ENCODE measurements at places on chromosomes 2 and 18. TPM values are rescaled to one million over a fixed set of nuclear protein-coding genes. Genes with fewer than 3 reads are reported as not detected.
A peak's percentile ranks its signal among the peaks of the same experiment; 100 is the strongest.

DNA sequence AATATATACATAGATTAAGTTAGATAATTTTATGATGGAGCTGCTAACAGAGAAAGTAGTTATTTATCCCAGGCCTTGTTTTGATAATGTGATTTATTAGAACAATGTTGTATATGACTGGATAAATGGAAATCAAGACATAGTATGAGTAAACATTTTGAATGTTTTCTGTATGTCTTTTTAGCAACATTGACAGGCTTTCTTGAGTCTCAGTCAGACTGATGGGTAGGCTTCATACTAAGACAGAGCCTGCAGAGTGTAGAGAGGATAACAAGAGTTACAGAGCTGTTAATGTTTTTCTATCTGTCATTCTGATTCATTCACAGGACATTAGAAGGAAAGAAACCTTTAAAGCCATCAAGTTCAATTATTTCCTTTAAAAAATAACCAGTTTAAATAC is 478.5 kb downstream of the LRP1B start:
- DNase-seq = no peak
- H3K27ac ChIP-seq = no peak overlapping the region
- no peaks in the 10 kb centered on the region for H3K36me3 ChIP-seq
- no peaks in the 10 kb centered on the region for H3K27me3 ChIP-seq
- H3K4me3 ChIP-seq = no peak overlapping the region

Gene CCDC102B
- 7.7 TPM for total RNA-seq

DNA sequence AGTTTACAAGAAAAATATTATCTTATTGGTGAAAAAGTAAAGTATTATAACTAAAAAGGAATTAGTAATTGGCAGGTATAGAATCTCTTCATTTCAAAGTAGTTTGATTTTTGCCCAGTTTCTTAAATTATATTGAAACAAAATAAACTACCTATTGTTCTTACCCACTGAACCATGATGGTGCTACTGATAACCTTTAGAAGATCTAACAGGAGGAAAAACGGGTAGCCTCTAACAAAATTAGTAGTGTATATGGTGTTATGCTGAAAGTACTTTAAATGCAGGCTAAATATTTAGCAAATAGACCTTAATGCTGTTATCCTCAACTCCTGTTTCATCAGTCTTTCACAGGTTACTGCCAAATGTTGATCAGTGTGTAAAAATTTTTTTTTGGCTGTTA is 19.1 kb downstream of the MRPS9 start:
- DNase-seq = no peak
- H3K27ac ChIP-seq = no peak overlapping the region
- peaks cover 25% of the 10 kb centered on the region for H3K4me1 ChIP-seq
- H3K36me3 ChIP-seq = peaks cover 42% of the 10 kb centered on the region

Gene C2orf78
- not detected for total RNA-seq

GRCh38 chr2:119429225-119429981 is 2.3 kb upstream of the TMEM37 start:
- H3K4me1 ChIP-seq = peaks cover 14% of the 10 kb centered on the region
- no peak overlapping the region for H3K27ac ChIP-seq
- no peak overlapping the region for H3K4me3 ChIP-seq
- H3K27me3 ChIP-seq = peaks cover 74% of the 10 kb centered on the region
- no peak for DNase-seq
- H3K36me3 ChIP-seq = no peaks in the 10 kb centered on the region

Gene UGT1A3
- total RNA-seq = not detected

- no peak overlapping the region for H3K27ac ChIP-seq
- no peaks in the 10 kb centered on the region for H3K27me3 ChIP-seq
- DNase-seq = no peak
- H3K4me1 ChIP-seq = no peaks in the 10 kb centered on the region
Measured at GRCh38 chr2:202436626-202437025, 60.5 kb downstream of the BMPR2 start.

- no peak overlapping the region for H3K4me3 ChIP-seq
- no peak for DNase-seq
- H3K27me3 ChIP-seq = no peaks in the 10 kb centered on the region
- no peaks in the 10 kb centered on the region for H3K36me3 ChIP-seq
Measured at GRCh38 chr2:154758871-154759270, 60.4 kb downstream of the KCNJ3 start.

Gene TMEM87B
- 23.3 TPM for total RNA-seq

Gene HSBP1L1
- total RNA-seq = 51.0 TPM

DNA sequence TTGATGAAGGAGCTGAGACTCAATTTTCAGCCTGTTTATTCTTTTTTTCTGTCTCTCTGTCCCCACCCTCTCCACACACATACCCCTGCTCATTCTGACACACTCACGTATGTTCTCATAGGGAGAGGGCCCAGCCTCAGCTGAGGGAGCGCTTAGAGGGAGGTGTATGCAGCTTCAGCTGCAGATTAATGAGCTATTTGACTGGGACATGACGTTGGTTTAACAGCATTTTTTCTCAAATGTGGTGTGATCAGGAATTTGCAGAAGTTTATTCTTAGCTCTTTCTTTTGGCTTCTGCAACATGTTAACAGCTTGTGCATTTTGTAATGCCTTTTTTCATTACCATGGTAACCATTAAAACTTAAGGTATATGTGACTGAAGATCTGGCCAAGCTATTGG is 1547.1 kb upstream of the PIK3C3 start:
- no peaks in the 10 kb centered on the region for H3K27me3 ChIP-seq
- DNase-seq = no peak

DNA sequence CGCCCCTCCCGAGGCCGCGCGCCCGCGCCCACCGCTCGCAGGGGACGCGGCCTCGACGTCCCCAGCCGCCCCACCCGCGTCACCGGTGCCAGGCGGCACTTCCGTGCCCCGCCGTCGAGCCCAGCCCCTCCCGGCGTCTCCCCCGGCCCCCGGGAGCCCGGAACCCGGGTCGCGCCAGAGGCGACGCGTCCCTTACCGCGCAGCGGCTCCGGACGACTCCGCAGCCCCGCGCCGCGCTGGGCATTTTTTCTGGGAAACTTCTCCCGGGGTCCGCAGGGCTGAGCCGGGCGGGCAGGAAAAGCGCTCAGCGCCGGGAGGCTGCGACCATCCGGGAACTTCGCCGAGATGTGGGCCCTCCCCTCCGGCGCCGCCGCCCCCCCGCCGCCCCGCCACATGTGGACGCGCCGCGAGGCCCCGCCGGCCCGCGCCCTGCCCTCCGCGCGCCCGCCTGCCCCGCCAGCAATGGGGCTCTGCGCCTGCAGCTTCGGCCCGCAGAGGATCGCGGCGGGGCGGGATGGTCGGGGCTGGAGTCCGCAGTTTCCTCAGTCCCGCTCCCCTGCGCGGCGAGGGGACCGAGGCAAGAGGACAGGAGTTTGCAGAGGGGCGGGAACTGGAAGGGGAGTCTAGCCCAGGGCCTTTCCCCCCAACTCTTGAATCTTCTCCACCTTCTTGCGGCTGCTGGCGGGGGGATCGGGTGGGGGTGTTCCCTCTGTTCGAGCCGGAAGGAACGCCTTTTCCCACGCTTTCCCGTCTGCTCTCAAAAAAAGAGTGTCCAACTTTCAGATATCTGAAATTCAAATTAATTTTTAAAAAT is 81.5 kb downstream of the CHRNA1 start:
- H3K4me3 ChIP-seq = peak overlapping the region; percentile 95
- DNase-seq = peak; percentile 63
- H3K27ac ChIP-seq = peak overlapping the region; percentile 96
- no peaks in the 10 kb centered on the region for H3K36me3 ChIP-seq

DNA sequence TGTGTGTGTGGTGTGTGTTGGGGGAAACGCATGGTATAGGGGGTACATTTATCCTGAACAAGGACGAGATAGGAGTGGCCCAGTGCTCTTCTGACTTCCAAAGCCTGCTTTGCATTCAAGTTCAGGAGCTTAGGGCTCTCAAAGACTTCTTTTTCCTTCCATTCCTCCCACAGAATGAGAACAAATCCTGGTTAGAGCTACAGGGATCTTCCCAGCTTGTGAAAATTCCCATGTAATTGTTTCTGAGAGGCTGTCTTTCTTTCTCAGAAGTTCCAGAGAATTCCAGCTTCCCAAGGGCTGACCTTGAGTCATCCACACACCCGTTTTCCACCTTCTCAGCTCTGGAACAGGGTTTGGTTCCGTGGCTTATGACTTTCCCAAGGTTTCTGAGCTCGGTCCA is 38.9 kb downstream of the FASTKD2 start:
- H3K36me3 ChIP-seq = peaks cover under 1% of the 10 kb centered on the region
- no peak overlapping the region for H3K27ac ChIP-seq
- no peak overlapping the region for H3K4me3 ChIP-seq

GRCh38 chr2:80002568-80003157 is 301.9 kb downstream of the LRRTM1 start:
- H3K4me3 ChIP-seq = no peak overlapping the region
- no peaks in the 10 kb centered on the region for H3K27me3 ChIP-seq
- no peak overlapping the region for H3K27ac ChIP-seq
- H3K36me3 ChIP-seq = no peaks in the 10 kb centered on the region
- no peaks in the 10 kb centered on the region for H3K4me1 ChIP-seq

GRCh38 chr2:172276961-172277360 is 150.4 kb upstream of the ITGA6 start:
- H3K36me3 ChIP-seq = no peaks in the 10 kb centered on the region
- no peak for DNase-seq
- peaks cover 15% of the 10 kb centered on the region for H3K4me1 ChIP-seq
- no peak overlapping the region for H3K4me3 ChIP-seq
- H3K27ac ChIP-seq = no peak overlapping the region
- peaks cover 3% of the 10 kb centered on the region for H3K27me3 ChIP-seq

GRCh38 chr2:109439986-109440385 is 173.8 kb downstream of the SEPTIN10 start:
- H3K36me3 ChIP-seq = peaks cover 53% of the 10 kb centered on the region
- H3K4me1 ChIP-seq = peaks cover 2% of the 10 kb centered on the region
- H3K27ac ChIP-seq = no peak overlapping the region
- no peak overlapping the region for H3K4me3 ChIP-seq
- DNase-seq = no peak
- H3K27me3 ChIP-seq = no peaks in the 10 kb centered on the region

GRCh38 chr2:115649731-115650130 is 1207.3 kb downstream of the DPP10 start:
- no peak overlapping the region for H3K4me3 ChIP-seq
- no peaks in the 10 kb centered on the region for H3K27me3 ChIP-seq
- no peak for DNase-seq
- H3K36me3 ChIP-seq = no peaks in the 10 kb centered on the region
- H3K4me1 ChIP-seq = no peaks in the 10 kb centered on the region

DNA sequence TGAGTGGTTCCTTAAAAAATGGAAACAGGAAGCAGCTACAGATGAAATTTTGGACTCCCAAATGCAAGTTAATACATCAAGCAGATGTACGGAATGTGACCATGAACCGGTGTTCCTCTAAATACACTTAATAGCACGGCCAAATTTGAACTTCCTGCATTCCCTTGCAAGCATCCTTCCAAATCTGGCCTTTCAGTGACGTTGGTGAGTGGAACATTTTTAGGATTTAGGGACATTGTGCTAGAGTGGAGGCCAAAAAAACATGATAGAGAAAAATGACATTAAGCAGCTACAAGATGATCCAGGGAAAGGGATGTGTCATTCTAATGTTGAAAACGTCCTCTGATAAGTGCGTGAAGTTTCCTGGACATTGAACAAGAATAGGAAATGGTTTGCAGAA is 62.1 kb downstream of the CTAGE1 start:
- no peaks in the 10 kb centered on the region for H3K36me3 ChIP-seq
- no peak overlapping the region for H3K4me3 ChIP-seq
- no peak overlapping the region for H3K27ac ChIP-seq
- no peak for DNase-seq

Measured in naive thymus-derived CD8-positive, alpha-beta T cell (primary cell).